ENCODE measurements at places on chromosomes 7 and 10.
A peak's percentile ranks its signal among the peaks of the same experiment; 100 is the strongest.

GRCh38 chr7:13130321-13130720 is 442.9 kb downstream of the ARL4A start:
- no peak for DNase-seq

DNA sequence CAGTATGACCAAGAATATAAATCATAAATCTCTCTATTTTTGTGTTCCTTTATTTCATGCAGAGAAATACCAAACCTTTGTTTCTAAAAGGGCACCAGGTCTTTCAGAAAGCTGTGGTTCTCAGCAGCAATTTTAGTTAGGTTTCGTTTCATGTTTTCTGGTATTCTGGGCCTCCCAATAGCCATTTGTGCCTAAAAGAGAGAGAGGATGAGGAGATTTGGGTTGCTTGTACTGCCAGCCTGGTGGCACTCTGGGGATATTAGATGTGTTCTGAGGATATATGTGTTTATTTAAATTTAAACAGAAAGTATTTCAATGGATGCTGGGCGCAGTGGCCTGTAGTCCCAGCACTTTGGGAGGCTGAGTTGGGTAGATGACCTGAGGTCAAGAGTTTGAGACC is 471.7 kb downstream of the AUTS2 start:
- DNase-seq: no peak

DNA sequence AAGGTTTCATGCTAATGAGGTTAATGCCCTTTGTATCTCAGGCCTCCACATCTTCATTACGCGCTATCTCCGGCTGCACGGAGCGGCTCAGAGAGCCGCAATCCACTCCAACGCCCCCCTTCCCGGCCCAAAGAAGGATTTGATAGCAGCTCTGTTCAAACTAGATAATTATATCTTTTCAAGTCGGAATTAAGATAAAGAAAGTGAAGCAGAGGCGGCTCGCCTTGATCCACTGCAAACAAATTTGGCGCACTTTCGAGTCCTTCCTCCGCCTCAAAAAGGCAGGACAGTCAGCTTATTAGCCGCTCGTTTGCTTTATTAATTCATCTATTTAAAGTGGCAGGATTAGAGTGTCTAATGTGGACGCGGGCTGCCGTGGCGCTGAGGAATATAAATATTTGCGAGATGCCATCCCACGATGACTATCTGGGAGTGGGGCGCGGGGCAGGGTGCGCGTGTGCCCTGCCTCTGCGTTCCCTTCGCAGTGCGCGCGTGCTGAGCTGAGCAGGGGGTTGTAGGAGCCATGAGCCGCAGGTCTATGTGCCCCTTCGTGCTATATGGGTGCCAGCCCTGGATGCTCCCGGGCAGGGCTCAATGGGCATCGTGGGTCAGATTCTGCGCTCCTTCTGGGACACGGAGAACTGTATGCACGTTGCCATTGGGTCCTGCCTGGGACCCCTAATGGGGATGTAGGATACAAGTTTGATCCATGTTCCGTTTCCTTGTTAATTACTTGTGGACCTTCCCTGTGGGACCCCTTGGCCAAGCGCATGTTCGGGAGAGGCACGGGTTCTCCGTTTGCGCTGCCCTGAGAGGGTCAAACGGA is 9.0 kb downstream of the EMX2 start:
- DNase-seq: no peak

DNA sequence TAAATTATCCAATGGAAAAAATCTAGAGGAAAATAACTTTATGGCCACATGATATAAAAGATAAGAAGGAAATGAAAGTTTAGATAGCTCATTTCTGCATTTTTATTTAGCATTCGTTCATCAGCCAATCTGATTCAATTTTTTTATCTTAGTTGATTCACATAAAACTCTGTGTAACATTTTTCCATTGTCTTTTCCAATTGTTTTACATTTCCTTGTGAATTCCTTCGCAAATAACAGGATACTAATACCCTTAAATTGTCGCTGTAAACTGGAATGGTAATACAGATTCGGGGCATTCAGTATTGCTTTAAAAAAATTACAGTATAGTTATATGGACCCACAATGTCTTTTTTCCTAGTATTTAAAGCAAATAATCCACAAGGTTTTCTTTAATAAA is 136.4 kb downstream of the CUBN start:
- DNase-seq: no peak

GRCh38 chr10:122515588-122516231 is 44.8 kb upstream of the DMBT1 start:
- peak; percentile 77 for DNase-seq

- DNase-seq: no peak
Observed at GRCh38 chr10:132826524-132827422, 40.8 kb upstream of the NKX6-2 start.

DNA sequence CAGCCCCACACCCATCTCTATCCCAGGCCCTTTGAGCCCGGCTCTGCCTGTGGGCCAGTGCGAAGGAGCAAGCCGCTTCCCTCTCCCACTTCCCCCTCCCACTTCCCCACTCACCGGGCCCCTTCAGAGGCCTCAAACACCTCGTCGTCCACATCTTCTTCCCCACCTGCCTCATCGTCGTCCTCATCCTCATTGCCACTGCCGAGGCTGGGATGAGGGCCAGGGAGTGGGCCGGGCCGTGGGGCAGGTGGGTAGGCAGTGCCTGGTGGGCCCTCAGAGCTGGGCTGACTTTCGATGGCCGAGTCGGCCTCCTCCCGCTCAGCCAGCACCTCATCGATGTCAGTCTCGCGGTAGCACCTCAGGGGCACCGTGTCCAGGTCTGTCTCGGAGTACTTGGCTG is 3.8 kb downstream of the PSD start:
- no peak for DNase-seq

- no peak for DNase-seq
Observed at GRCh38 chr7:103418241-103418640, 27.8 kb downstream of the SLC26A5 start.

DNA sequence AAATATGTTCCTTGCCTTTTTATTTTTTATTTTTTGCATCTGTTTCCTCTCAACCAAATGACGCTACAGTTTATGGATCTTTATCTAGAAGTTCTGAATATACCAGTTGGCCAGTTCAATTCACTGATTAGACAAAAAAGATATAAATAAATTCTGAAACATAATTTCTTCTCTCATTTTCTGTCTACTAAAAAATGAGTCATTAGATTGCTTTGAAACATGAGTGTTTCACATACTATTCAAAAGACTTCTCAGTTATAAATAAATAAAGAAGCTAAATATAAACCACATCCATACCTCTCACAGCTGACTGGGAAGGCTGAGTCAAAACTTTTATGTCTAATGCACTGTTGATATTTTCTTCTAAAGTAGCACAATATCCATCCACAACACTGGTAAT is 97.6 kb upstream of the GPR22 start:
- DNase-seq: no peak

- DNase-seq: no peak
Observed at GRCh38 chr7:24716480-24717246, 40.6 kb downstream of the GSDME start.

DNA sequence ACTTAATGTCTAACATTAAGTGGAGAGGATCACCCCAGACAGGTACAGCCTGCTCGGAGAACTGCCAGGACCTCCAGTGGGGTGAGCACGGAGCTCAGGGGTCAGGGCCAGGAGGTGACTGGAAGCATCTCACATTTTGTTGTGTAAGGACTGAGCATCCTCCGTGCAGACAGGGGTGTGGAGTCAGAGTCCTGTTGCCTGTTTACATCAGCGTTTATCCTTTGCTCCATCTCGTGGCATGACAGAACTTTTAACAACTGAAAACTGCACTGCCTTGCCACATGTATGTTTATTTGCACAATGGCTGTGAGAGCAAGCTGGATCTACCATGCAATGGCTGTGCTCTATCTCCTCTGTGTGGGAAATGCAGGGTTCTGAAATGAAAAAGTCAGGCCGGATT is 175.4 kb upstream of the AKR1E2 start:
- DNase-seq: no peak

- DNase-seq: no peak
Observed at GRCh38 chr7:127781081-127781480, 129.1 kb downstream of the SND1 start.

- no peak for DNase-seq
Observed at GRCh38 chr7:55060636-55061022, 41.8 kb downstream of the EGFR start.

DNA sequence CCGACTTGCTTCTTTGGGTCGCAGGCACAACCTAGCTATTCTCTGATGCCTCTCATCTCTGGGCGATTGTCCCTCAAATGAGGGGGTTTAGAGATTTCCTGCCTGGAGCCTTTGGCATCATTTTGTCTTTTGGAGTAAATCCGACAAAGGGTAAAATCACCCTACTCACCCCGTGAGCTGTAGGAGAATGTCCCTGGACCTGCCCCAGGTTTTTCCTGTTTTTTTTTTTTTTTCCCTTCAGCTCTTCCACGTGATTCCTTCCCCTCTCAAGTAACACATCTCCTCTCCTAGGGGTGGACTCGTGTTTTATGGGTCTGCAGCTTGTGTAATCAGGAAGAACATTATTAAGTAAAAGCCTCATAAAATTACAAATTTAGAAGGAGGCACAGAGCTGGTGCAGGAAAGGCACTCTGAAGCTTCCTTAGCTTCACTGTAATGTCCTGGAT is 128.4 kb upstream of the ZNF746 start:
- no peak for DNase-seq

- DNase-seq: no peak
Observed at GRCh38 chr7:6551016-6551511, at the start of gene GRID2IP. GRID2IP (minus strand) TSS chr7:6551461; CDS start chr7:6551436, 25 bp downstream.

DNA sequence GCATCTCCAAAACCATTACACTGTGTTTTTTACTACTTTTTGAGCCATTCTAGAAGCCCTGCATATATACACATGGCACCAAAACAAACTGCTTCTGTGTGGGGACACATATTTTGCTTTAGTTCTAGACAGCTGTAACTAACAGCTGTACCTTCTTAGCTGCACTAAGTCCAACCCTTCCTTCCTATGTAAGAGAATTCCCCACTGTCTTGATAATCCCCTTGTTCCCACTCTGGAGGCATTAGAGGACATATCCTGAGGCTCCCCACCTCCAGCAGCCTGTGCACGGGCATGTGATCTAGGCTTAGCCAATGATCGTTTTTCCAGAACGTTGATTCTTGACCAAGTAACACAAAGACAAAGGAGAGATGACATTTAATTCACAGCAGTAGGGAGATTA is 13.3 kb upstream of the CDK13 start:
- DNase-seq: no peak

DNA sequence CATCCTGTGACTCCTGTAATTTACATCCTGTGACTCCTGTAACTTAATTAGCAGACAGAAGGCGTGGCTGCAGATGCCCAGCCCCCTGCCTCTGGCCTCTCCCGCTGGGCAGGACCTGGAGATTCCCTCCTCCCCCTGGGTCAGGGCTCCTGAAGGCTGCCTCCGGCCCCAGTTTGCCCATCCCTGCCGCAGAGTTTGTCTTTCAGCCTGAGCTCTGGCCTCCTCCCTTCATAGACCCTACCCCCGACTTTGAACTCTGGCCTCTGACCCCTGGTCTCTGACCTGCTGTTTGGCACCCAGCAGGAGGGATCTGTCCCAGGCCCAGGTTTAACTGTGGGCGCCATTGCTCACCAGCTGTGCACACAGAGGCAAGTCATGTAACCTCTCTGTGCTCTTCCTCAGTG is 45.6 kb downstream of the ELFN1 start:
- no peak for DNase-seq

GRCh38 chr10:70899096-70899495 is 10.7 kb upstream of the PCBD1 start:
- DNase-seq: no peak

- DNase-seq: no peak
Observed at GRCh38 chr10:88522715-88523114, 60.4 kb downstream of the RNLS start.

- DNase-seq: no peak
Observed at GRCh38 chr10:51124852-51125251, 50.6 kb downstream of the PRKG1 start.

- DNase-seq: no peak
Observed at GRCh38 chr7:94739180-94739579, 83.2 kb upstream of the SGCE start.

DNA sequence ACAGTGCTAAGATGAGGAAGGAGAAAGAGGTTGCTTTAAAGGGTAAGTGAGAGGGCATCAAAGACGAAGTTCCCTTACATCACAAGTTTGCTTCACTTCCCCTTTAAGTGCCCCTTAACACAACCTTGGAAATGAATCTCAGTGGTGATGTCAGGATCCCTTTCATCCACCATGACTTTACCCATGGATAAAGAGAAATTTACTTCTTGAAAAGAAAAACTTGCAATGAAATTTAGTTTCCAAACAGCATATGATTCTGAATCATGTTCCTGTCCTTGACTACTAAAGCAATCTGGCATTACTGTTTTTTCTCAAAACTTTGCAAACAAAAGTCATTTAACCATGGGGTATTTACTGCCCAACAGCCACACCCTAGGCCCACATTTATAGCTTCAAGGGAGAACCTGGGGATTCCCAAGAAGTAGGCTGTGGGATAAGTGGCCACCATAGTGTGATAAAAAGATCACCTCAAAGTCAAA is 135.9 kb downstream of the ITGB8 start:
- no peak for DNase-seq

DNA sequence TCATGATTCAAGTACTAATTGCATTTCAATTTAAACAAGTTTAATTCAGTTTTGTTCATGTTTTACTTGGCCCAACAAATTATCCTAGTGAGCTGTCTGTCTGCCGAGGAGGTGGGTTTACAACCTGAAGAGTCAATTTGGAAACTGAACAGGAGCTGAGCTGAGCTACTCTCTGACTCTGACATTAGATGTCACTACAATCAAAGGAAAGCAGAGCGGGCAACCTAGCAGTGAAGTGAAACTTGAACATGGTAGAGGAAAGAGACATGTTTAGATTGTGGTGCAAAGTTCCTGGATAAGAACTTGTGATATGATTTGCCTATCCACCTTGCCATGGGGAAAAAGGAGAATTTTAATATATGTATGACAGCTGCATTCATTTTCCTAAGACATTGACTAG is 9.6 kb upstream of the AGR3 start:
- DNase-seq: no peak

DNA sequence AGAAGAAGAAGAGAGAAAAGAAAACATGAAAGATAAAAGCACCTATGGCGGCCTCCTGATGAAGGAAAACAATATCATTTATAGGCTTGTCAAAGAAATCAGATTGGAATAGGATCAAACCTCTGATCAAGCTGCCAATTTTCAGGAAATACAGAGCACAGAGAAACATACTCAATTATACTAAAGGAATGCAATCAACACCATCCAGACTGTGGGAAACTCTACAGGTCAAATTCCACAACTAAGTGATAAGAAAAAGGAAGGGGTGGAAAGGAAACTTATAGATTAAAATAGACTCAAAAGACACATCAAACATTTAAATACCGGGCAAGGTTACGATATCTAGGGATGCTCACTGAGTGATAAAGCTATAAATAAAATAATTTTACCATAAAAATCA is 39.3 kb downstream of the AOAH start:
- DNase-seq: no peak

- no peak for DNase-seq
Observed at GRCh38 chr7:2125931-2126330, 106.8 kb downstream of the MAD1L1 start.
